ENCODE measurements at places on chromosomes 1 and 21.

GRCh38 chr21:29342363-29342957, 43.7 kb downstream of the BACH1 start:
- DNase-seq, result no peak

DNA sequence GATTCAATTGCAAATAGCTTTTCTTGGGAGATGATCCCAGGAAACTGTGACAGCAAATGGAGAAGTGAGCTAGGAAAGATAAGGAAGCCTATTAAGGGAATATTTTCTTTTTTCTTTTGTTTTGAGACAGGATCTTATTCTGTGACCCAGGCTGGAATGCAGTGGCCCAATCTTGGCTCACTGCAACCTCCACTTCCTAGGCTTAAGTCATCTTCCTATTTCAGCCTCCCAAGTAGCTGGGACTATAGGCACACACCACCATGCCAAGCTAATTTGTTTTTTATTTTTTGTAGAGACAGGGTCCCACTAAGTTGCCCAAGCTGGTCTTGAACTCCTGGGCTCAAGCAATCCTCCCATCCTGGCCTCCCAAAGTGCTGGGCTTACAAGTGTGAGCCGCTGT, 433.7 kb downstream of the RPS6KC1 start:
- DNase-seq, result no peak

- no peak for DNase-seq
Measured at GRCh38 chr1:192756314-192756713, 52.5 kb upstream of the RGS2 start.

DNA sequence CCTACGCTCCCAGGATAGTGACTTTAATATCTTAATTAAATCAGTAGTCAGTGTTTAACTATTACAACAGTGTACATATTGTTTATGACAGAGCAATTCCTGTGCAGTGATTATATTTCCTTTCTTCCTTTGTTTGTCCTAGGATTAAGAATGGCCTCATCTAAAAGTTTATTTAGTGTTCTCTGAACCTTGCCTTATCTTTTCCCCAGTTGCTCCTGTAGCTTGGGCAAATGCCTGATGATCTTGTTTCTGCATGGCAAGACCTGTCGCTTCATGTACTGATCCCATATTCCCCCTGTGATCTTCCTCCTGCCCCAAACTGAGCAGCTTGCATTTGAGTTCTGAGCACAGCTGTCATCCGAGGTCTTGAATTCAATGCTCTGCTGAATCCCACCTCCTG, 69.1 kb upstream of the STUM start:
- peak; percentile 54 for DNase-seq

GRCh38 chr1:67429528-67430357, 459 bp downstream of the SERBP1 start:
- peak; percentile 57 for DNase-seq

- no peak for DNase-seq
Measured at GRCh38 chr1:6638226-6638625, 13.6 kb downstream of the THAP3 start.

- DNase-seq, result no peak
Measured at GRCh38 chr21:14479241-14479786, 66.8 kb downstream of the SAMSN1 start.

GRCh38 chr1:205495237-205495823, 9.1 kb upstream of the CDK18 start:
- DNase-seq, result no peak

All from large intestine (tissue), 12 donors.